RWPE1 (cell line): ENCODE measurements at places on chromosomes 11 and 22.

- no peak for DNase-seq
Observed at GRCh38 chr11:40323241-40323640, 1136.2 kb downstream of the LRRC4C start.

DNA sequence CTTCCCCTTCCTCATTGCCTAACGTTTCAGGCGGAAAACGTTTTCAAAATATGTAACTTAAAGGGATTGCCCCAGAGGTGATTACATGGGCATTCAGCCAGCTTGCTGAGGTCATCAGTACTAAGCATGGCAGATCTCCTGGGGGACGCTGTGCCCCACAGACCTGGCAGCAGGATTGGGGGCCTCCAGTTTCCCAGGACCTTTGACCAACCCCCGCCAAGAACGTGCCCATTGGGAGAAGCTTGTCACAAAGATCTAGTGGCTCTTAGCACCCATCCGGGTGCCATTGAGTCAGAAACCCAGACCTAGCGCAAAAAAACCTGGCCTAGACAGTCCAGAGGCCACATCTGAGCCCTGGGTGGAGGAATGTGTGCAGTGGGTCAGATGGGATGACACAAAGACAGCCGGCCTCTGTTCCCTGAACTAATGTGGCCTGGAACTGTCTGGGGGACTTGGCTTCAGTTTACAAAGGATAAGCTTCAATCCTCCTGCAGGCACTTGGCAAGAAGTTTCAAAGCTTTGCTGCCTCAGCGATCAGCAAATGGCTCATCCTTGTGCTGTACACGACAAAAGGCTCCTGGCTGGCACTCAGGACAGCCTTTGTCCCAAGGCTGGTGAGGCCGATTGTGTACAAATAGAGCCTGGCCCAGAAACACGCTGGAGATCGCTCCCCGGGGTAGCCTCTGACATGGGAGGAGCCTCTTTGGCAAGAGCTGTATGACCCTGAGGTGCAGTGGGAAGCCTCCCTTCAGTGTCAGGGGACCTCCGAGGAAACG lies 9.5 kb downstream of the C1QTNF6 start:
- no peak for DNase-seq

- peak; percentile 4 for DNase-seq
Observed at GRCh38 chr11:5564259-5565019, 16.1 kb upstream of the OR52H1 start.

GRCh38 chr11:123479048-123479837 lies 49.2 kb downstream of the GRAMD1B start:
- DNase-seq = no peak

GRCh38 chr22:28711341-28711740 lies 30.3 kb downstream of the CHEK2 start:
- no peak for DNase-seq

- peak; percentile 61 for DNase-seq
Observed at GRCh38 chr11:121521145-121522042, 68.6 kb upstream of the SORL1-AS1 start.

- no peak for DNase-seq
Observed at GRCh38 chr11:109729761-109730160, 307.8 kb downstream of the C11orf87 start.

GRCh38 chr22:24500277-24500820 lies 5.2 kb downstream of the UPB1 start:
- DNase-seq = peak; percentile 18

DNA sequence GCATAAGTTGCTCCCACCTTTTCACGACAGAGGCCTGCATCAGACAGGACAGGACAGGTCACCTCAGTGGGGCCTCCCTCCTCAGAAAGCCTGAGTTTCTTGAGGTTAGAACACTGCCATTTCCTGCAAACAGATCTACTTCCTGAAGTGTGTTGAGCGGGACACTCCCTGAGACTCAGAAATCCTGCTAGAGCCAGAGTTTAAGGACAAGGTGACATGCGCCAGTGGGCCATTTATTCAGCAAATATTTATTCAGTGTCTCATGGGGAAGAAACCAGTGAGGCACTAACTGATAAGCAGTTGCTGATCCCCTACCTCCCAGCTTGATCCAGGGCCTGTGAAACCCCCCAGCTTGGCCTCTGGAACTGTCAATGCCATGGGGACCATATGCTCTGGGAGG lies 454.6 kb downstream of the SOX6 start:
- DNase-seq = no peak

DNA sequence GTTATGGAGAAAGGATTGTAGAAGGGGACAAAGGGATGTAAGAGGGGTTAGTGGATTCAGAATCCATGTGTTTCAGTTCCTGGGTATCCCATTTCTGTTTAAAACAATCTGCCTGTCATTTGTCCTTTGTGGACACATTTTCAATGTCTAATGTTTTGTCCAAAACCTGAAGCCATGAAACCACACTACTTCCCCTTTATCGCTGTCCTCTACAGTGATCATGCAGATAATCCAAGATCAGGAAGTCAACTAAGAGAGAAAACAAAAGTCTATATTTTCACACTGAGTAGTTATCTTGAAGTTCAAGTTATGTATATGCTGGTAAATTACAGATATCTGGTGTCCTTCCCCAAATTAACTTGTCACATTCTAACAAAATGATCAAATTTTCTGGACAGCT lies 457.0 kb downstream of the NTM start:
- no peak for DNase-seq

DNA sequence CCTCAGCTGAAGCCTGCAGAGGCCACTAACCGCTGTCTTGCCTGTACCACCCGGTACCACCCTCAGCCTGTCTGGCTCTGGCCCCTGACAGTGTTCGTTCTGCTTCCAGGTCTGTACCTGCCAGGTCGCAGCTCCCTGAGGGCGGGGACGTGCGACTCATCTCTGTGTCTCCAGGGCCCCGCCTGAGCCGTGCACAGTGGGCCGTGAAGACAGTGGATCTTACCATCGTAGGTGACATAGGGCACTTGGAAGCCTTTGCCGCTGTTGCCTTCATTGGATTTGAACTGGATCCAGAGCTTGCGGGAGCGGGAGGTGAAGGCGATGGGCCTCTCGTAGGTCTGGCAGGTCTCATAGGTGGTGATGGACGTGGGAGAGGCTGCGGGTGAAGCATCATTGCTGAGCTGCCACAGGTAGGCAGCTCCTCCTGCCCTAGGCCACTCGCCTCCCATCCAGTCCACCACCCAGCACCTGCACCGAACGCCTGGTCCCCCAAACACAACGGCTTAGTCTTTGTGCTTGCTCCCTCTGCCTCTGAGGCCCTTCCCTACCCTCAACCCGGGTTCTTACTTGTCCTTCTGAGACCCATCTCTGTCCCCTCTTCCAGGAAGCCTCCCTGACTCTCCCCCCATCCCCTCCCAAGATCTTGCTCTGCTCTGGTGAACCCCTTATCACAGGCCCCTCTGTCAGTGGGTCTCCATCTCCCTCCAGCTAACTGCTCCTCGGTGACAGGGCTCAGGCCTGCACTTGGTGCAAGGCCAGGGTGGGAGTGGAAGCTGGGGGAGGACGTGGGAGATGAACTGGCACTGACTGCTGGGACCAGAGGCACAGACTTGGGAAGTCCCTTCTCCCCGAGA lies 21.1 kb upstream of the TTLL12 start:
- no peak for DNase-seq

DNA sequence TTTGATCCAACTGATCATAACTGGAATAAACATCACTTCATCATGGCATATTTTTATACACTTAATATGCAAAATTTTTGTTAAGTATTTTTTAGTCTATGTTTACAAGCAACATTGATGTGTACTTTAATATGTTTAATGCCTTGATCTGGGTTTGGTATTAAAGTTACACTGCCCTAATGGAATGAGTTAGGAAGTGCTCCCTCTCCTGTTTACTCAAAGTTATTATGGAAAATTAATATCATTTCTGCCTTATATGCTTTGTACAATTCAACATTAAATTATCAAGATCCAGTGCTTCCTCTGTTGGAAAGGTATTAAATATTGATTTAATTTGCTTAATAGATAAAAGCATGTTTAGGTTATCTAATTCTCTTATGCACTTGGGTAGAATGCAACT lies 927.3 kb upstream of the RAG2 start:
- DNase-seq = no peak
